ENCODE measurements at places on chromosomes 12 and 14. TPM values are rescaled to one million over a fixed set of nuclear protein-coding genes. Genes with fewer than 3 reads are reported as not detected.

The TNS2 gene
- total RNA-seq, result 34.9 TPM

The TAS2R30 gene
- total RNA-seq, result 0.20 TPM

The AMDHD1 gene
- total RNA-seq, result not detected

The VRTN gene
- not detected for total RNA-seq

The IRAK3 gene
- total RNA-seq, result 5.1 TPM

The ARMH4 gene
- total RNA-seq, result 0.59 TPM

The SIX4 gene
- 1.00 TPM for total RNA-seq

The IFNG gene
- total RNA-seq, result not detected

The ADAM21 gene
- 0.07 TPM for total RNA-seq

The SLC5A8 gene
- total RNA-seq, result not detected

The FKBP3 gene
- 55.9 TPM for total RNA-seq

The ARHGAP9 gene
- not detected for total RNA-seq

The MAP1LC3B2 gene
- 0.44 TPM for total RNA-seq

The CCND2 gene
- total RNA-seq, result 57.6 TPM

The SSPN gene
- total RNA-seq, result 0.94 TPM

The DAO gene
- total RNA-seq, result not detected

The IGF1 gene
- total RNA-seq, result 0.69 TPM

The CRIP2 gene
- total RNA-seq, result 431 TPM

The KMT2D gene
- total RNA-seq, result 15.9 TPM

The FOXG1 gene
- not detected for total RNA-seq

The PTGER2 gene
- total RNA-seq, result not detected

The DLST gene
- 63.0 TPM for total RNA-seq

The TWF1 gene
- total RNA-seq, result 106 TPM

The LRTM2 gene
- not detected for total RNA-seq

The ACVRL1 gene
- 392 TPM for total RNA-seq

The CACNA2D4 gene
- total RNA-seq, result not detected

The P2RX2 gene
- total RNA-seq, result not detected

The IRAK4 gene
- 14.5 TPM for total RNA-seq

The RPL10L gene
- not detected for total RNA-seq

The ISCU gene
- total RNA-seq, result 112 TPM

The DBX2 gene
- not detected for total RNA-seq

The REM2 gene
- 0.27 TPM for total RNA-seq

The CMA1 gene
- total RNA-seq, result not detected

The PPM1H gene
- total RNA-seq, result 1.5 TPM

The SMCO2 gene
- total RNA-seq, result not detected

The NDRG2 gene
- 0.69 TPM for total RNA-seq

The CD4 gene
- not detected for total RNA-seq

The ORMDL2 gene
- total RNA-seq, result 37.3 TPM

The RHEBL1 gene
- total RNA-seq, result 5.4 TPM

The PAH gene
- not detected for total RNA-seq

The RILPL2 gene
- 4.4 TPM for total RNA-seq

The RNASE3 gene
- not detected for total RNA-seq

The CLEC4A gene
- not detected for total RNA-seq

The CPM gene
- total RNA-seq, result 4.3 TPM

The TUNAR gene
- not detected for total RNA-seq

The KRT8 gene
- total RNA-seq, result 14.4 TPM

The RGS6 gene
- total RNA-seq, result not detected

The TBX5 gene
- total RNA-seq, result not detected

The SLC10A1 gene
- not detected for total RNA-seq

The VPS33A gene
- 23.8 TPM for total RNA-seq

The DDN gene
- total RNA-seq, result under 0.01 TPM

The RPS26 gene
- 2,120 TPM for total RNA-seq
